ENCODE measurements at places on chromosomes 2 and 18. TPM values are rescaled to one million over a fixed set of nuclear protein-coding genes. Genes with fewer than 3 reads are reported as not detected.

GRCh38 chr2:166013878-166014277, 60.3 kb upstream of the TTC21B start:
- no peak for DNase-seq

DNA sequence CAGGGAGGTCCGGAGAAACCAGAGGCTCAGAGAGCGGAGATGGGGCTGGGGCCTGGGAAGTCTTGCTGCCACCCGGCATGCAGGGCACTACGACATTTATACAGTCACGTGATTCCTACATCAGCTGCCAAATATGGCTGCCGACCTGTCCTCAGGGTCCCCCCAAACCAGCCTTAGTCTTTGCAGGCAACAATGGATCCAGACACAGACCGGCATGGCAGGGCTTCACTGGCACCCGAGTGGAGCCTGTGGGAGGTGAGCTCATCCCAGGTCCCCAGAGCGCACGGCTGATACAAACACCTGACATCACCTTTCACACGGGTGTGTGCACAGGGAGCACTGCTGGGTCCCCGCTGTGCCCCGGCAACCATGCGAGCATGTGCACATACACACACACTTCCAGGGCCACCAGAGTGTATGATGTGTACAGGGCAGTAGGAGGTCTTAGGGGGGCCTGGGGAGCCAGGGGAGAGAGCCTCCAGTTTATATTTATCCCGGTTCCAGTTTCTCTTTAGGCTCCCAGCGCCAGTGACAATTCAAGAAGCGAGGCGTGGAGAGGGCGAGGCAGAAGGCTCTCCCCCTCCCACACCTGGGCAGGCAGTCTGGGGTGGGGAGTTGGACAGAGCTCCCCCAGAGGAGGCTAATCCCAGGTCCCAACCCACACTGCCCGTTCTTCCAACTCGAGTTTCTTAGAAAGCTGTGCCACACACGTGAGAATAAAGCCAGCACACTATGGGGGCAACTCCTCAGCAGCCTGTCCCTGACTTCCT, 2.7 kb downstream of the SEMA4C start:
- DNase-seq = no peak

- DNase-seq = no peak
Observed at GRCh38 chr18:22591222-22591621, 173.5 kb upstream of the CTAGE1 start.

- peak; percentile 74 for DNase-seq
Observed at GRCh38 chr2:166494140-166494624, at the start of gene SCN7A. SCN7A (minus strand) TSS chr2:166494249; CDS start chr2:166477696, 16,553 bp downstream.

GRCh38 chr2:49111456-49111855, 42.9 kb downstream of the FSHR start:
- DNase-seq = no peak

DNA sequence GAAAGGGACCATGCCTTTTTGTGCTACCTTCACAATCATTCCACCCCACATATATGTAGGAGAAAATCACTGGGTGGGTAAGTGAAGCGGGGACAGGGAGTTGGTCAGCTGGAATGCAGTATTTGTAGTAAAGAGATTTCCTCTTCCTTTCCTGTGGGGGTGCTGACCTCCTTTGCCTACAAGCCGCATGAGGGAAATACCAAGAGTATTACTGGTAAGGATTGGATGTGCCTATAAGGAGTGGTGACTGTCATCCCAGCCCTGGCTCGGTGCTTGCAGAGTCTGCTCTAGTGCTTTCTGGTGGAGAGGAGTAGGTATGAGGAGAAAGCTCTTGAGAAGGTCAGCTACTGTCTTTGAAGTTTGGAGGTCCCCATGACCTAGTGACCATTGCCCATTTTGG, 324.6 kb downstream of the HRH4 start:
- no peak for DNase-seq

DNA sequence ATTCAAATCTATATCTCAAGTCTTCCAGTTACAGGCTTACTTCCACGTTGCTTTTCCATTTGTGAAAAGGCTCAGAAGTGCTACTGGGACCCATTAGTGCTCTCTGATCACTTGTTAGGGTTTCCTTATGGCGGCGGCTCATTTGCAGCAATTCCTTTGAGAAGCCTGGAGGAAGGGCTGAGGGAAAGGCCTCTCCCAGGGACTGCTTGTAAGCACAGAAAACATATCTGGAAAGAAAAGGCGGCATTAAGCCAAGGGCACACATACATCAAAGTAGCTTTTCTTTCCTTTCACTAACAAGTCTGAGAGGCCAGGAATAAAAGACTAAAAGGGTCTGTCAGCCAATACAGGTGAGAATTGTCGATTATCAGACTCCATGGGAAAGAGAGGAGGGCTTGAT, 39.4 kb upstream of the ITGB6 start:
- DNase-seq = no peak

- no peak for DNase-seq
Observed at GRCh38 chr2:198587741-198588140, 783.3 kb downstream of the PLCL1 start.

DNA sequence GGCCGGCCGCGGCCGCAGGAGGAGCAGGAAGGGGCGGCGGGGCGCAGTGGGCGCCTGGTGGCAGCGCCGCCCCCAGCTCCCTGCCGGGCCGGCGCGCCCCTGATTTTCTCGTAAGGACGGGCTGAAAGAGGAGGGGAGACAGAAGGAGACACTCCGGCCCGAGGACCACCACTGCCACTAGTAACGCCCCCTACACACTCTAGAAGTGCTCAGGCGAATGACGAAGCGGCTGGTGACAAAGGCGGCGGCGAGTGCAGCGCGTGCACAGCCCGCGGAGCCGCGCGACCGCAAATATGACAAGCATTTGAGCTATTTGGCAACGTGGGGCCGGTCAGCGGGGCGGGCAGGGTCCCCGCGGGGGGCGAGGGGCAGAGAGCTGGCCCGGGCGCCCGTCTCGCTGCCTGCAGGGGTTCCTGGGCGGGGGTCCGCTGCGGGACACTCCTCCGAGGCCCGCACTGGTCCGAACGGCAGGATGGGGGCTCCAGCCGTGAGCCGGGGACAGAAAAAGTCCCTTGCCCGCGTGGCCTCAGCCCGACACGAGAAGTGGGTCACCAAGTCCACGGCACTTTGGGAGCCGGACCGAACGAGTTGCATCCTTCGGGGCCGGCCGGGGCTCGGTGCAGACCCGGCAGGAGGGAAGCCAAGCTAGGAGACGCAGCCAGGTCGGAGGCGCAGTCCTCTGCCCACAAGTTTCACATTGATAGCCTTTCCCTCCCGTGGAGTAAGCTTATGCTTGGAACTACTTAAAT, 524 bp upstream of the SERTAD2 start:
- DNase-seq = peak; percentile 70

DNA sequence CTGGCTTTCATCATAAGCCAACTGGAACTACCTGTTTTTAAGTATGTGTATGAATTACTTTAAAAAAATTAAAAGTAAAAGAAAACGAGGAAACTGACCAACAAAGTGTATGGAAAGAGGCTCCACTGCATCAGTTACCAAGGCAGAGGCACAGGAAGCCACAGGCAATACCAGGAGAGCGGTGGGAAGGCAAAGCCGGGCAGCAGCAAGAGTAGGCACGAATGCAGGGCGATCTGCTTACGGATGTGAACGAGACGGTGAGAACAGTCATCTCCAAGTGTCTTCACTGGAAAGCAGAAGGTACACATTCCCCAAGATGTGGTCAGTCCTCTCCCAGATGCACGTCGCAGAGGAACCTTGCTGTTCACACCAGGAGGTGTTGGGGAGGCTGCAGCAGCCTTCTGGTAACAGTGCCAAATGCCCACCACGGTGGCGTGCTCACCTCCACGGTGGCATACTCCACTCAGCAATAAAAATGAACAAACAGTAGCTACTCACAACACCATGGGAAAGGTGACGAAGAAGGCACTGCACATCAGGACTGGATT, 43.1 kb downstream of the HS6ST1 start:
- DNase-seq = no peak

DNA sequence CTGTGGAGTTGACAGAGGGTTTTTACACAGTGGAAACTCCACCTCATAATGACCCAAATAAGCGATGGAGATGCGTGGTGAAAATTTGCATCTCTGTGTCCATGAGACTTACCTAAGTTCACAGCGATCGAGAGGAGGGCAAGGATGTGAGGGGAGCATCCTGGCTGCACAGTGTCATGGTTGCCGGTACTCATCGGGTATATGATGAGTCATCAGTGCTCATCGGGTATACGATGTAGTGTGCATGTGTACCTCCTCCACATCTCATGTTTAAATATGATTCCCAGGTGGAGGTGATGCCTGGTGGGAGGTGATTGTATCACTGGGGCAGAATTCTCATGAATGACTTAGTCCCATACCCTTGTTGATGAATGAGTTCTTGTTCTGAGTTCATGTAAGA, 233.5 kb downstream of the MYT1L start:
- no peak for DNase-seq

DNA sequence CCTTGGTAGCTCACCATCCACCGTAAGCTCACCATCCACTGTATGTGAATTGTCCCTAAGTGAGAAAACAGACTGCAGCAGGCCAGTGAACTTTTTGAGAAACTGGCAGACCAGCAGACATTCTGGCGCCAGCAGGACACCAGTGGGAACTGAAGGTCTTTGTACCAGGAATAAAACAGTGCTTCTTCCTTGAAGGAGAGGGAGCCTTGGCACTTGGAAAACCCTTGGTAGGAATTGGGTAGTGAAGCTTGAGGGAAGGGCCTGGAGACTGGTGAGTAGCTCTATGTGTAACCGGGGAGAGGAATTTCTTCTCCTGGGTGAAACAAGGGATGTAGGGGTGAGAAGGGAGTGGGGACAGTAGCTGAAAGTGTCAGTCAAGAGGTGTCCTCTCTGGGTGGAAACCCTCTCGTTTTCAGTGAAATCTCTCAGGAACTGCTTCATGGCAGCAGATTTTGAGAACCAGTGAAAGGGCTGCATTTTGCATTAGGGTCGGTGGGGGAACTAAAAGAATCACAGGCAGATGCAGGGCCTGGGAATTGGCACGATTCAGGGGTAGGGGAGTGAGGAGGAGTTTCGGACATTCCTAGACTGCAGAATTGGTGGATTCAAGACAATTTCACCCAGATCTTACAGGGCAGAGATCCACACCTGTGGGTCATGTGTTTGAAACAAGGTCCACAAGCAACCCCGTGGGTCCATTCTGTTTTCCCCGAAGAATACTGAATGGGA, 131.5 kb upstream of the DLX2 start:
- DNase-seq = no peak

- no peak for DNase-seq
Observed at GRCh38 chr2:157307021-157307420, 18.6 kb downstream of the ERMN start.

GRCh38 chr2:2655453-2656114, 324.5 kb upstream of the MYT1L start:
- DNase-seq = no peak

- no peak for DNase-seq
Observed at GRCh38 chr2:44623622-44624351, 262.0 kb downstream of the CAMKMT start.

- DNase-seq = no peak
Observed at GRCh38 chr2:241391892-241392665, 36.0 kb downstream of the FARP2 start.

DNA sequence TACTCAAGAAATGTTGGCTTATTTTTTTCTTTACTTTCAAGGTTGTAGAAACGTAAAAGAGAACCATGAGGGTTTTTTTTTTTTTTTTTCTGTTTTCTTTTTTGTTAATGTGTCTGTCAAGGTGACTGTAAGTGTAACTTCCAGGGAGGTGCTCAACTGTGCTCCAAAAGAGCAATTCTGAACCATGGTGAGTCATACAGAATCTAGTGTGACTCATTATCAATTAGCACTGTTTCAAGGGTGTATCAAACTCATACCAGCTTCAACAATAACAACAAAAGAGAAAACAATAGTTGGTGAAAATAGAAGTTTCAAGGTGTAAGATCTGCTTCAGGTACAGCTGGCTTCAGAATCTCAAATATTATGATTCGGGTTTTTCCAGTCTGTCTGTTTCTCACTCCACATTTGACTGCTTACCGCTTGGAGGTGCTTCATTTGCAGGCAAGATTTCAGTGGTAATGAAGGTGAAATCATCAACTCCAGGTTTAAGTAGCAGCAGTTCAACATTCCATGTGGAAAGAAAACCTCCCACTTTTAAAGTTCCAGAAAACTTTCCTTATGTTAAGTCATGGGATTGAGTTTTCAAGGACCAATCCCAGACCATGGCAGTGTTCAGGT, 850.6 kb downstream of the CNTNAP5 start:
- DNase-seq = no peak

- DNase-seq = no peak
Observed at GRCh38 chr2:122634920-122635319, 879.5 kb downstream of the TSN start.

DNA sequence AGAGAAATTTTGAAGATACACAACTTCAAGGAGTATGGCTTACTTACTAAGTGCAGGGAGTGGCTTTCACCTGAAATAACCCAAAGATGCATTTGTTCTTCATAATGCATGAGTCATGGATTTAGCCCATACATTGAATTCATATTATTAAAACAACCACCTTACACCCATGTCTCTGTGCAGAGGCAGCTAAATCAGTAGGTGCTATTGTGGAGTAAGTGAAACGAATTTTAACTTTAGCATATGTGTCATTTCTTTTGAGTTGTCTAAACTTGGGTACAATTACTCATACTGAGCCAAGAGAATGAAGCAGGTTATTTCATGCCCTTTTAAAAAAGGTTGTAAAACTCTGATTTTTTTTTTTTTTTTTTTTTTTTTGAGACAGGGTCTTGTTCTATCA, 11.0 kb upstream of the ANKRD29 start:
- DNase-seq = no peak

DNA sequence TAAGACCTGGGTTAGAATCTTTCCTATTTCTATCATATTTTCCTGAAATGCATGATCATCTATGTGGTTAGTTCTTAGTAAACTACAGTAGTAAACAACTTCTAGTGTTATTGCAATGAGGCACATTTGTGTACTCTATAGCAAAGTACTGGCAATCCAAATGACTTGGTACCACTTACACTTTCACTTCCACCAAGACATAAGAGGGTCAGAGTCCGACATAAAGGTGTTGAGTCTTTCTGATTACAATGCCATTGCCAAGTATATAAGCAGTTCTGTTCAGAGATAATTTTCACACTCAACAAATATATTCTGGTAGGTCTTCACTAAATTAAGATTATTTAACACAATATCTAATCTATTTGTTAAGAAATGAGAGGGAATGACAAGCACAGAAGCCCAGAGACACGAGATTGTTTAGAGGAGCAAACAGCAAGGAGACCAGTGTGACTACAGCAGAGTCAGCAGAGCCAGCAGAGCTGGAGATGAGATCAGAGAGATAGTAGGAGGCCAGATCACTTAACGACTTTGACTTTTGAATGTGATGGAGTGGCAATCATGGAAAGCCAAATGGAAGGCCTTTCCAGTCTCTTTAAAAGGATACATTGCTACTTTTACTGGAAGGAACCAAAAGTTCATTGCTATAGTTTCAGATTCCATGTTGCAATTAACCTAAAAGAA, 27.5 kb downstream of the SOS1 start:
- DNase-seq = no peak

GRCh38 chr2:182049372-182050148, 63.9 kb downstream of the PPP1R1C start:
- DNase-seq = no peak

GRHL1 gene
- 2.3 TPM for total RNA-seq

ATG9A gene
- 25.3 TPM for total RNA-seq

STK11IP gene
- total RNA-seq = 76.5 TPM

FAP gene
- 6.9 TPM for total RNA-seq

DPP10 gene
- total RNA-seq = 2.1 TPM

TUBB8B gene
- total RNA-seq = not detected

ZNF2 gene
- 5.7 TPM for total RNA-seq

DNAH7 gene
- 1.8 TPM for total RNA-seq

AQP12B gene
- not detected for total RNA-seq

TBR1 gene
- not detected for total RNA-seq

All from tibial nerve (tissue), 4 donors.